ENCODE measurements at places on chromosomes 1 and 21. TPM values are rescaled to one million over a fixed set of nuclear protein-coding genes. Genes with fewer than 3 reads are reported as not detected.

DNA sequence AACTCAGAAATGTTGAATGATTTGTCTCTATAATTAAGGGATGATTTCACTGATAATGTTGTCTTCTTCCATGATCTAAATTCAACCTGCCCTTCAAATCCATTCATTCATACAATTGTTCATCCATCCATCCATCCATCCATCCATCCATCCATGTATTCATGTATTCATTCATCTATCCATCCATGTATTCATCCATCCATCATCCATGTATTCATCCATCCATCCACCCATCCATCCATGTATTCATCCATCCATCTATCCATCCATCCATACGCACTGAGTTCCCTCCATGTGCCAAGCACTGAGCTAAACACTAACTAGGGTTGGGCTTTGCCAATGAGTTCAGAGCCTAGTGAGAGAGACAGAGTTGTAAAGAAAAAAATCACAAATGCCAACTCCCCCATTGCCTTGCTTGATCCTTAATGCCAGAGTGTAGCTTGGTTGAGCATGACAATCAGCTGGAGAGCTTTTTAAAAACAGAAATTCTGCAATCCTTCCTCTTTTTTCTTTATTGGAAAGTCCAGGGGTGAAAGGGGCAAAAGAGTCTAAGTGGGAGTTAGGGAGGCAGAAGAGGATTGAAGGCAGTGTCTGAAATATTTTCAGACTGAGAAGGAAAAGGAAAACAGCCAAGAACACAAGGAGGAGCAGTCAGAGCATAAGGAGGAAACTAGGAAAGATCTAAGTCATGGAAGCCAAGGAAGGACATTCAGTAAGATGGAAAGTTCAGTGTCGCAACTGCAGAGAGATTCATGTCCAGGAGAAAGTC is 92.4 kb upstream of the ERG start:
- H3K36me3 ChIP-seq, result no peaks in the 10 kb centered on the region
- no peak overlapping the region for H3K4me3 ChIP-seq
- peaks cover 10% of the 10 kb centered on the region for H3K4me1 ChIP-seq
- H3K27me3 ChIP-seq, result no peaks in the 10 kb centered on the region
- DNase-seq, result no peak

- no peak overlapping the region for H3K27ac ChIP-seq
- DNase-seq, result no peak
- H3K4me3 ChIP-seq, result no peak overlapping the region
- H3K36me3 ChIP-seq, result no peaks in the 10 kb centered on the region
- no peaks in the 10 kb centered on the region for H3K27me3 ChIP-seq
- H3K4me1 ChIP-seq, result peaks cover 11% of the 10 kb centered on the region
Observed at GRCh38 chr1:183246436-183246835, 60.4 kb downstream of the LAMC2 start.

- no peak overlapping the region for H3K27ac ChIP-seq
- H3K4me3 ChIP-seq, result no peak overlapping the region
- DNase-seq, result no peak
- H3K27me3 ChIP-seq, result no peaks in the 10 kb centered on the region
Observed at GRCh38 chr1:28338897-28339296, 10.1 kb downstream of the MED18 start.

DNA sequence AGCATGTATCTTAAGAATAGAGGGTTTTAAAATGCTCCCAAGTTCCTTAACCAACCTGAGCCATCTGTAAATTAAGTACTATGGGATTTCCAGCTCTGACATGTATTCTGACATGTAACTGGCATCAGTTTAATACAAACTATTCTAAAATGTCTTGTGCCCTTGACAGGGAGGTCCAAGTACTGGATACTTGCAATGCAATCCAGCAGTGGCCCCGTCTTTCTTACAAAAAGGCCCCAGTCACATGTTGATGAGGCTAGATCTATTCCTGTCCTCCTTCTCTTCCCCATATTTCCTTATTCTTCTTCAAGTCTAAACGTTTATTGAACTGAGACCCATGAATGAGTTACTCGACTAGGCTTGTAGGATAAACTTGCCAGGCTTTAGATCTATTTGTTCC is 46.4 kb downstream of the MRPL39 start:
- H3K36me3 ChIP-seq, result no peaks in the 10 kb centered on the region
- peak overlapping the region; percentile 83 for H3K27ac ChIP-seq
- DNase-seq, result no peak
- no peaks in the 10 kb centered on the region for H3K4me1 ChIP-seq

DNA sequence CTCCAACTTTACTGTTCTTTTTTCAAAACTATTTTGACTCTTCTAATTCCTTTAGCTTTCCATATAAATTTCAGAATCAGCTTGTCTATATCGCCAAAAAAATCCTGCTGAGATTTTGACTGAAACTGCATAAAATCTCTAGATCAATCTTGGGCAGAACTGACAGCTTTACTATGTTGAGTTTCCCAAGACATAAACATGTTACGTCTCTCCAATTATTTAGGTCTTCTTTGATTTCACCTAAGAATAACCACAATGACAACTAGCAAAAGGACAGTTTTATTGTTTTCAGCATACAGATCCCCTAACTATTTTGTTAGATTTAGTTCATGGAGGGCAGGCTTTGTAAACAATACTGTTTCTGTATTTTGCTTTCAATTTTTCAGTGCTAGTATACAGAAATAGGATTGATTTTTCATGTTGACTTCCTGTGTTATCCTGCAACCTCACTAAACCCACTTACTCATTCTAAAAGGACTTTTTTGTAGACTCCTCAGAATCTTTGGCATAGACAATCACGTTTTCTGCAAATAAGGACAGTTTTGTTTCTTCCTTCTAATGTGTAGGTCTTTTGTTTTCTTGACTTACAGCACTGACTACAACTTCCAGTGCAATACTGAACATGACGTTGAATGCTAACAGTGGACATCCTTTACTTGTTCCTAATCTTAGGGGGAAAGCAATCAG is 63.4 kb downstream of the NPHP4 start:
- no peaks in the 10 kb centered on the region for H3K4me1 ChIP-seq
- DNase-seq, result no peak
- H3K27me3 ChIP-seq, result no peaks in the 10 kb centered on the region

DNA sequence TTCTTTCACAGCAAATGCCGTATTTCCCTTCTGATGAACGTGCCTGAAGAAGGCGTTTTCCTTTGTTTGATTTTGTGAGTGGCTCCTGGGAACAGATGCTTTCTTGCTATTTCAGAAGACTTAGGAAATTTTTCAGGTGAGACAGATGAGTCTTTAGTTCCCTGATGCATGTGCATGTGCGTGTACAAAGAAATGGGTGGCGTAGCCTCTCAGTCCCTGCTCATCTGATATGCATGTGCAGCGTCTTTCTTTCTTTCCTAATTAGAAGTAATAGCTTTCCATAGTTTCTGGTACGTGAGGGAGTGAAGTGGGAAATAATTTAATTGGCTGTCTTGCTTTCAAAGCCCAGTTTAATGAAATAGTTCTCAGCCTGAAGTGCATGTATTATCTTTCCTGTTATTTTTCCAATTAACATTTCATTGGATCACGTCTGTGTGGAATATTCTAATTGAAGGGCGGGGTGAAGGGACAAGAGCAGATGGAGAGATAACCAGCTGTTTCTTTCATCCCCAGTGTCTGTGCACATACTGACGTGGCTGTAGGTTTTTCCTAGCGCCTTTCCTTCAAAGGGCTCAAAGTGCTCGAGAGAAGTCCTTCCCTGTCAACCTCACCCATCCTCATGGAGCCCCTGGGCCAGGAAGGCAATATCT is 104.3 kb downstream of the FAM78B start:
- no peaks in the 10 kb centered on the region for H3K27me3 ChIP-seq
- peaks cover 3% of the 10 kb centered on the region for H3K4me1 ChIP-seq
- H3K27ac ChIP-seq, result no peak overlapping the region
- H3K36me3 ChIP-seq, result no peaks in the 10 kb centered on the region
- DNase-seq, result no peak
- H3K4me3 ChIP-seq, result no peak overlapping the region

GRCh38 chr1:75127916-75128717 is 6.1 kb upstream of the LHX8 start:
- DNase-seq, result no peak
- no peak overlapping the region for H3K27ac ChIP-seq
- H3K4me3 ChIP-seq, result no peak overlapping the region
- H3K4me1 ChIP-seq, result no peaks in the 10 kb centered on the region

- H3K4me3 ChIP-seq, result peak overlapping the region; percentile 69
- H3K4me1 ChIP-seq, result peaks cover 3% of the 10 kb centered on the region
- no peak for DNase-seq
- H3K27ac ChIP-seq, result no peak overlapping the region
Observed at GRCh38 chr21:46637952-46638746, 2.7 kb downstream of the PRMT2 start.

DNA sequence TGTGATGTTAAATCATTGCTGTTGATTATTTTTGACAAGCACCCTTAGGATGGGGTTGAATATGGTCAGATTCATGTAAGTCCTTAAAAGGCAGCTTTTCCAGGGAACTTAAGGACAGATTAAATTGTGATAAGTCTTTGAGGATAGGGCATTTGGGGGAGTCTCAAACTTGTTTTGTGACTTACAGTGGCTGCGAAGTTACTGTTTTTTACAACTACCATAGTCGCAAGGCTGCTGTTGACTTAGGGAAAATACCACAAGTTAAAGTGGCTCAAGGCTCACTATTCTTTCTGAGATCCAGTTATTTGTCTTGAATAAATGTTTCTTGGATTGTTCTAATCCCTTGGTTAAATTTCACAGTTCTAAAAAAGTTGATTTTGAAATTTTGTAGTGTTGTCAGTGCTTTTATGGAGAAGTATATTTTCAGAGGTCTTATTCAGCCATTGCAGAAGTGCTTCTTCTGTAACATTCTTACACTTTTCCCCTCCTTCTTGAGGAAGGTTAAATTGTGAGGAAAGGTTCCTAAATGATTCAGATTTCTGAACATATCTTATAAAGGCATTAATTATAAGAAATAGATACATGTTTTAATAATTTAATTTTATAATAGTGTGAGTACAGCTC is 47.0 kb upstream of the MPC2 start:
- no peaks in the 10 kb centered on the region for H3K27me3 ChIP-seq
- H3K4me3 ChIP-seq, result no peak overlapping the region
- H3K4me1 ChIP-seq, result no peaks in the 10 kb centered on the region
- no peak overlapping the region for H3K27ac ChIP-seq
- DNase-seq, result no peak

- H3K36me3 ChIP-seq, result no peaks in the 10 kb centered on the region
- H3K27me3 ChIP-seq, result no peaks in the 10 kb centered on the region
- no peak for DNase-seq
- no peaks in the 10 kb centered on the region for H3K4me1 ChIP-seq
- H3K4me3 ChIP-seq, result no peak overlapping the region
- no peak overlapping the region for H3K27ac ChIP-seq
Observed at GRCh38 chr1:233513431-233513830, 100.5 kb upstream of the KCNK1 start.

GRCh38 chr1:220754212-220754917 is 6.2 kb downstream of the MTARC2 start:
- peak; percentile 53 for DNase-seq
- H3K27me3 ChIP-seq, result no peaks in the 10 kb centered on the region
- peaks cover 35% of the 10 kb centered on the region for H3K36me3 ChIP-seq
- H3K4me1 ChIP-seq, result peaks cover 16% of the 10 kb centered on the region

- H3K4me1 ChIP-seq, result no peaks in the 10 kb centered on the region
- no peaks in the 10 kb centered on the region for H3K27me3 ChIP-seq
- DNase-seq, result no peak
- no peak overlapping the region for H3K4me3 ChIP-seq
- no peaks in the 10 kb centered on the region for H3K36me3 ChIP-seq
- H3K27ac ChIP-seq, result no peak overlapping the region
Observed at GRCh38 chr1:173423291-173423690, 53.8 kb upstream of the PRDX6 start.

DNA sequence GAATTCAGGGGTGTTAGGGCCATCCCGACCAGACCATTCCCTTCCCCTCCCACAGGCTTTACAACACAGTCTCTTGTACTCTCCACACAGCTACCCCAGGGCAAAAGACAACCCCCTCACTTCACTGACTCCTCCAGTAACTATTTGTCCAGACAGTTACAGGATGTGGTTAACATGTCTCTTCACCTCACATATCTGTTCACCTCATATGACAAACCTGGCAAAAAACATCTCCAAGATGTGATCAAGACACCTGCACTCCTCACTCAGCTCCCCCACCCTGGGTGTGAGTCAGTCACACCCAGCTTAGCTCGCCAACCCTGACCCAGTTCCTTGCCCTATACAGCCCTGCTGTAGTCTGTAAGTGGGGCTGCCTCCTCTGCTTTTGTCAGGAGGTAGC is 490.5 kb upstream of the CHRM3 start:
- H3K27me3 ChIP-seq, result no peaks in the 10 kb centered on the region
- no peak overlapping the region for H3K4me3 ChIP-seq
- DNase-seq, result no peak
- no peaks in the 10 kb centered on the region for H3K4me1 ChIP-seq

- H3K27me3 ChIP-seq, result no peaks in the 10 kb centered on the region
- peaks cover 4% of the 10 kb centered on the region for H3K4me1 ChIP-seq
- H3K4me3 ChIP-seq, result peak overlapping the region; percentile 81
- H3K27ac ChIP-seq, result peak overlapping the region; percentile 90
- no peak for DNase-seq
Observed at GRCh38 chr1:203628201-203629015, 1.8 kb downstream of the ATP2B4 start.

- DNase-seq, result no peak
- peaks cover 4% of the 10 kb centered on the region for H3K4me1 ChIP-seq
- H3K27me3 ChIP-seq, result no peaks in the 10 kb centered on the region
- peaks cover 30% of the 10 kb centered on the region for H3K36me3 ChIP-seq
Observed at GRCh38 chr1:219988387-219988786, 57.9 kb downstream of the EPRS1 start.

GRCh38 chr1:9246841-9247785 is 12.5 kb downstream of the H6PD start:
- no peaks in the 10 kb centered on the region for H3K27me3 ChIP-seq
- H3K36me3 ChIP-seq, result peaks cover 22% of the 10 kb centered on the region
- peaks cover 19% of the 10 kb centered on the region for H3K4me1 ChIP-seq
- no peak overlapping the region for H3K4me3 ChIP-seq

- H3K27me3 ChIP-seq, result no peaks in the 10 kb centered on the region
- H3K36me3 ChIP-seq, result no peaks in the 10 kb centered on the region
- no peak overlapping the region for H3K4me3 ChIP-seq
- H3K4me1 ChIP-seq, result no peaks in the 10 kb centered on the region
- no peak for DNase-seq
- H3K27ac ChIP-seq, result no peak overlapping the region
Observed at GRCh38 chr1:94013367-94013878, 104.2 kb upstream of the GCLM start.

DNA sequence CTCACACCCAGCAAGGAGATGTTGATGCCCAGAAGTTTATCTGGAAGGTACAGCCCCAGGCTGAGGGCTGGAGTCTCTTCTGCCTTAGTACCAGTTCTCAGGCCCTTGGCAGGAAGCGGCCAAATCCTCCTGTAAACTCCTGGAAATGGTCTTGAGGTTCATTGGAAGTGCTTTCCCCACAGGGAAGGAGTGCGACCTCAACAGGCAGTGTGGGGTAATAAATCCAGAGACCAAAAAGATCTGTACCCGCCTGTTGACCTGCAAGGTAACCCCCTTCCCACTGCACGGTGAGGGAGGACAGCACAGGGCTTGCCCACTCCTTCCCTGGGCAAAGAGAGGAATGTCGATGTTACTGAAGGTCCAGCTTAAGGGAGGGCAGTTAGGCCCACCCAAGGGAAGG is 4.5 kb downstream of the ATXN7L2 start:
- DNase-seq, result no peak
- no peak overlapping the region for H3K27ac ChIP-seq
- no peak overlapping the region for H3K4me3 ChIP-seq
- H3K36me3 ChIP-seq, result no peaks in the 10 kb centered on the region
- H3K27me3 ChIP-seq, result no peaks in the 10 kb centered on the region

The SAMD13 gene
- not detected for total RNA-seq

The FCAMR gene
- total RNA-seq, result not detected

The F3 gene
- total RNA-seq, result 32.5 TPM

The CRYBG2 gene
- not detected for total RNA-seq

Data from ascending aorta (tissue), 2 donors.